ENCODE measurements at places on chromosomes 6 and 20.

- no peak for DNase-seq
Observed at GRCh38 chr20:10670501-10671220, 3.1 kb downstream of the JAG1 start.

DNA sequence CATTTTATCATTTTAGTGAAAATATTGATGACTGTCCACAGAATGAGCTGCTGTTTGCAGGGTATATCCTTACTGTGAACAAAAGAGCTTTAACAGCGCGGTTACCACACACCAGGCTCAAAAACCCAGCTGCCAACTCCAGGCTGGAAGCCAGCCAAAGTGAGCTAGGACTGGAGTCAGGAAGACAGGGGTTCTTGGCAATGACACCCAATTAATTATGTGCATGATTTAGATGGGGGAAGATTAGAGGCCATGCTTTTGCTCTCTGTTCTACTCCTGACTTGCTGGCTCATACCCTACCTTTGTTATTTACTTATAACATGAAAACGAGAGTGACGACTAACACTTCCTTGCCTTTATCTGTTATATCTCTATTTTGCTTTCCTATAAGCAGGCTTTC lies 128.9 kb upstream of the SHLD1 start:
- DNase-seq = peak; percentile 99

GRCh38 chr20:44137266-44137801 lies 49.7 kb downstream of the JPH2 start:
- DNase-seq = no peak

GRCh38 chr20:63007646-63008488 lies 1.1 kb upstream of the BHLHE23 start:
- no peak for DNase-seq

GRCh38 chr6:1049900-1050299 lies 262.0 kb upstream of the FOXQ1 start:
- no peak for DNase-seq

DNA sequence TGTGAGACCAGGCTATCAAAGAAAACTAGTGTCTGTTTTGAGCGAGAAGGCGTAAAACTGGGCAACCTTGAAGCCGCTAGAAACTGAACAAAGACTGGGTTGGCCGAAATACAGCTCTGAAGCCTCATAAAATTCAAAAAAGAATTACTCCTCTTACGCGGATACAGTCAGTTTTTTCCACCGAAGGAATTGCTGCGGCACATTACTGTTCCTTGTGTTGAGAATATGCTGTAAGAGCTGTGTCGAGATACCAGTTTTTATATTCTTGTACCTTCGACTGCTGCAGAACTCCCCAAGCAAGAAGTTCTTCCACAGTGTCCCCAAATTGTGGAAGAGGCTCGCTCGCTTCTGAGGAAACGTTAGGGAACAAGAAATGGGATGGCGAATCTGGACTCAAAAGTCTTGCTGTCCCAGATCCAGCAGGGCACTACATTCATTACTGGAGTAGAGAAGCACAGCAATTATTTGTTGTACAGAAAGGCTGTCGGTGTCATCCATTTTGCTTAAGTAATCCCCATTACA lies 523 bp upstream of the COX7A2 start:
- no peak for DNase-seq

DNA sequence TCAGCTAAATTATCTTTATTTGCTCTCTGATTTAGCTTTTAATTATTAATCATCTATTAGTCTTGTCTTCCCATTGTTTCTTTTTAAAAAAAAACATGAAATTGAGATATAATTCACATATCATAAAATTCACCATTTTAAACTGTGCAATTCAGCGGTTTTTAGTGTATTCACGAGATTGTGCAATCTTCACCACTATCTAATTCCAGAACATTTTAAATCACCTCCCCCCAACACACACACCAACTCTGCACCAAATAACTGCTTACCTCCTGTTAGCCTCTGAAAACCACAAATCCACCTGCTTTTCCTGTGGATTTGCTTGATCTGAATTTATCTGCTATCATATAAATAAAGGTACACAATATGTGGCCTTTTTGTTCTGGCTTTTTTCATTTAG lies 8.8 kb upstream of the ABRACL start:
- DNase-seq = no peak

- DNase-seq = peak; percentile 13
Observed at GRCh38 chr6:53894091-53894490, 99.3 kb downstream of the LRRC1 start.

Measured in NCI-H2081 (cell line).